ENCODE measurements at places on chromosomes 4 and X. TPM values are rescaled to one million over a fixed set of nuclear protein-coding genes. Genes with fewer than 3 reads are reported as not detected.

HSD17B13 gene
- total RNA-seq = 16.7 TPM

GRCh38 chr4:154464654-154465053 lies 26.9 kb downstream of the DCHS2 start:
- H3K4me1 ChIP-seq = no peaks in the 10 kb centered on the region
- H3K36me3 ChIP-seq = no peaks in the 10 kb centered on the region
- no peak for DNase-seq
- H3K4me3 ChIP-seq = no peak overlapping the region
- H3K27ac ChIP-seq = no peak overlapping the region

- H3K27me3 ChIP-seq = no peaks in the 10 kb centered on the region
- H3K36me3 ChIP-seq = no peaks in the 10 kb centered on the region
- H3K4me3 ChIP-seq = no peak overlapping the region
- no peak overlapping the region for H3K27ac ChIP-seq
- DNase-seq = no peak
Measured at GRCh38 chr4:152988721-152989553, 52.8 kb downstream of the FHDC1 start.

DNA sequence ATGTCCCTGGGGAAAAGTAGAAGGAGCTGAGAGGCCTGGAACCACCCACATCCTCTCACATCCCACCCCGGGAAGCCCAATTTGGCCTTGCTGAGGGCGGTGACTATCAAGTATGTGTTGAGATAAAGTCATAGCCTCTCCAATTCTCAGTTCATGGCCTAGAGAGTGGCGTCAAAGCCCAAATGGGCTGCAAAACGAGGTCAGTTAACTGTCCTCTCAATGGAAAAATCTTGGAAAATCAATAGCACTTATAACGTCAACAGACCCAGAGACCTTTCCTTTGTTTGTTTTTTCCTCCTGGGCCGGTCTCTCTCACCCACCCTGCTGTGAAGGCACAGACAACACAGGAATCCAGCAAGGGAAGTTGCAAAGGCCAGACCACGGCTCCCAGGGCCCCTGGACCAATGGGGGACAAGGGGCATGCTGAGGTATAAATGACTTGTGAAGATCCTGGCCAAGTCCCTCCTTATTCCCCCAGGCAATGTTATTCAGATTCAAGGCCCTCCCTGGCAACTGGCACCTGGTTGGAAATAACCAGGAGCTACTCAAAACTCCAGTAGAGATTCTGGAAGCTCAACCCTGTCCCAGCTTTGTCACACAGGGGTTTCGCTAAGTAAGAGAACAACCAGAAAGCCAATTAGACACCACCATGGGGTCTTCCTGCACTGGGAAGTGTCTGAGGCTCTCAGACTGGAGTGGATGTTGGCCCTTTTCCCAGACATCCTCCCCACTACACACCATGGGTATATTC lies 38.6 kb downstream of the TSC22D3 start:
- no peak overlapping the region for H3K4me3 ChIP-seq
- no peaks in the 10 kb centered on the region for H3K36me3 ChIP-seq
- no peak overlapping the region for H3K27ac ChIP-seq
- no peak for DNase-seq

DNA sequence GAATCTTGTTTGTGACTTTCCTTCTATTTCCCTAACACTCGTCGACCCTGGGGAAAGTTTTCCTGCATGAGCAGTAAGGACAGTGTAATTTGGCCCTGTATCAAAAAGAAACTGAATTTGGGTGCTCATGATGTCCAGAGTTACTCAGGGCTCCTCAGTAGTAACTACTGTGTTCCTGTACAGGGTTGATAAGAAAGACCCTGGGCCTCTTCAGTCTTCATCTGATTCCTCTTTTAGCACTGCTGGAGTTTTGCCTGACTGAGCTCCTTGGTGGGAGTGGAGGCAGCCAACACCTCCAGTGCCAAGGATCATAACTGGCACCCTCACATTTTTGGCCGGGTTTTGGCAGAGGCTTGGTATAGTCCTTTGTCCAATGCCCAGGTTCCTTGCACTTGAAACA lies 7.1 kb upstream of the AREG start:
- H3K4me1 ChIP-seq = no peaks in the 10 kb centered on the region
- H3K36me3 ChIP-seq = no peaks in the 10 kb centered on the region
- H3K27ac ChIP-seq = no peak overlapping the region
- no peak for DNase-seq
- no peak overlapping the region for H3K4me3 ChIP-seq
- no peaks in the 10 kb centered on the region for H3K27me3 ChIP-seq

PF4V1 gene
- not detected for total RNA-seq

- H3K4me1 ChIP-seq = no peaks in the 10 kb centered on the region
- no peaks in the 10 kb centered on the region for H3K27me3 ChIP-seq
- no peak within 1 kb of the TSS for H3K27ac ChIP-seq
- no peak for DNase-seq
Measured at GRCh38 chrX:151563449-151563848, at the start of gene PASD1. PASD1 (plus strand) TSS chrX:151563675; CDS start chrX:151601554, 37,879 bp downstream.

- no peaks in the 10 kb centered on the region for H3K36me3 ChIP-seq
- no peak for DNase-seq
- H3K27ac ChIP-seq = no peak overlapping the region
- no peaks in the 10 kb centered on the region for H3K4me1 ChIP-seq
- H3K27me3 ChIP-seq = no peaks in the 10 kb centered on the region
- peak overlapping the region; percentile 47 for H3K4me3 ChIP-seq
Measured at GRCh38 chrX:138709886-138710791, 1.4 kb downstream of the FGF13 start.

GRCh38 chrX:107205770-107206696 lies at the start of the genes DNAAF6 and NUP62CL:
DNAAF6 (plus strand) TSS chrX:107206611; CDS start chrX:107212876, 6,265 bp downstream.
NUP62CL (minus strand) TSS chrX:107206433; CDS start chrX:107175146, 31,287 bp downstream.
- H3K27me3 ChIP-seq = no peaks in the 10 kb centered on the region
- H3K4me3 ChIP-seq = peak within 1 kb of the TSS; percentile 54
- peak; percentile 75 for DNase-seq
- H3K4me1 ChIP-seq = no peaks in the 10 kb centered on the region
- H3K27ac ChIP-seq = no peak within 1 kb of the TSS
- H3K36me3 ChIP-seq = no peaks in the 10 kb centered on the region

DNA sequence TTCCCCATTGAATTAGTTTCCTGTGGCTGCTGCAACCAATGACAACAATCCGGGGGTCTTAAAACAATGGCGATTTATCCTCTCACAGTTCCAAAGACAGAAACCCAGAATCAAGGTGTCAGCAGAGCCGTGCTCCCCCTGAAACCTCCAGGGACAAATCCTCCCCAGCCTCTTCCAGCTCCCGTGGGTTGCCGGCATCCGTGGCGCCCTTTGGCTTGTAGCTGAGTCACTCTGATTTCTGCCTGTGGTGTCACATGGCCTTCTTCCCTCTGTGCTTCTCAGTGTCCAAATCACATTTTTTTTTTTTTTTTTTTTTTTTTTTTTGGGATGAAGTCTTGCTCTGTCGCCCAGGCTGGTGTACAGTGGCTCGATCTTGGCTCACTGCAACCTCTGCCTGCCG lies 64.5 kb upstream of the STX18 start:
- peak; percentile 32 for DNase-seq
- H3K27me3 ChIP-seq = no peaks in the 10 kb centered on the region
- H3K27ac ChIP-seq = no peak overlapping the region
- no peaks in the 10 kb centered on the region for H3K4me1 ChIP-seq

- no peak overlapping the region for H3K4me3 ChIP-seq
- H3K36me3 ChIP-seq = no peaks in the 10 kb centered on the region
- H3K27ac ChIP-seq = no peak overlapping the region
- H3K27me3 ChIP-seq = no peaks in the 10 kb centered on the region
Measured at GRCh38 chr4:99847362-99847976, 30.8 kb downstream of the DAPP1 start.

SNX25 gene
- total RNA-seq = 169 TPM

- no peak overlapping the region for H3K4me3 ChIP-seq
- H3K36me3 ChIP-seq = no peaks in the 10 kb centered on the region
- no peaks in the 10 kb centered on the region for H3K27me3 ChIP-seq
Measured at GRCh38 chrX:110159235-110159634, 156.3 kb downstream of the TMEM164 start.

DNA sequence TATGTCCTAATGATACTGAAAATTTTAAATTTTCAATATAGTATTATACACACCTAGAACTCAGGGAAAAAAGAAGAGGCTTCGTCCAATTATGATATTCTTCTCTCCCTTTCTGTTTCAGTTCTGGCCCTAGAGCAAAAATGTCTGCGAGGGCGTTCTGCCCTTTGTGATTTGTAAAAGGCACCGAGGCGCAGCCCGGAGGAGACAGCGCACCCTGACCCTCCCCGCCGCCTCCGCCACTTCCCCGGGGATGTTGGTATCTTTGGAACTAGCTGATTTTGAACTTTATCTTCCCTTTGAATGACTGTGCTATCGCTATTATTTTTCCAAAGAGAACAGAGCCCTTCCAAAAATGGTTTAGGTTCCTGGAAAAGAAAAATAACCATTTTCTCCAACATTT lies 173.2 kb upstream of the FAM9B start:
- DNase-seq = peak; percentile 58
- H3K27ac ChIP-seq = no peak overlapping the region
- no peak overlapping the region for H3K4me3 ChIP-seq
- H3K4me1 ChIP-seq = no peaks in the 10 kb centered on the region
- H3K27me3 ChIP-seq = no peaks in the 10 kb centered on the region

GRCh38 chrX:129694805-129695204 lies 40.0 kb upstream of the APLN start:
- H3K27ac ChIP-seq = no peak overlapping the region
- no peaks in the 10 kb centered on the region for H3K4me1 ChIP-seq
- no peaks in the 10 kb centered on the region for H3K27me3 ChIP-seq
- H3K36me3 ChIP-seq = no peaks in the 10 kb centered on the region
- H3K4me3 ChIP-seq = no peak overlapping the region
- DNase-seq = no peak

- no peaks in the 10 kb centered on the region for H3K4me1 ChIP-seq
- DNase-seq = no peak
- peaks cover 25% of the 10 kb centered on the region for H3K36me3 ChIP-seq
- no peak overlapping the region for H3K4me3 ChIP-seq
Measured at GRCh38 chrX:11180571-11180970, 69.4 kb downstream of the HCCS start.

DNA sequence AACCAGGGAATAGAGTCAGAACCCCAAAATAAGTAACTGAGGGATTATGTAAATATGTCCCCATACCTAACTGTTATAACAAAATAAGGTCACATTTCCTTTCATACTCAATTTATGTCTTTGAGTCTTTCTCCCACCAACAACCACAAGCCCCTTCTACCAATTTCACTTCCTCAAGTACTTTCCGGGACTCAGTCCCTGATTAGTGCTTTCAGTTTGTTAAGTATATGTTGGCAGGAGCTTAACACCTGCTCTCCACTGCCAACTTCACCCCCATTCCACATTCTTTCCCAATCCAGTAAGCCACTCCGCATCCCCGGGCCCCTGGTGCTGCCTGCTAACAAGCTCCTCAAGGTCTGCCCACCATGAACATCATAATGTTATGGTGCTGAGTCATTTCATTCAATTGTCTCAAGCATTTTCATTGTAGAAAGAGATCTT lies 71.3 kb upstream of the SPRY1 start:
- H3K27ac ChIP-seq = no peak overlapping the region
- H3K36me3 ChIP-seq = no peaks in the 10 kb centered on the region
- H3K4me1 ChIP-seq = no peaks in the 10 kb centered on the region
- H3K4me3 ChIP-seq = no peak overlapping the region

DNA sequence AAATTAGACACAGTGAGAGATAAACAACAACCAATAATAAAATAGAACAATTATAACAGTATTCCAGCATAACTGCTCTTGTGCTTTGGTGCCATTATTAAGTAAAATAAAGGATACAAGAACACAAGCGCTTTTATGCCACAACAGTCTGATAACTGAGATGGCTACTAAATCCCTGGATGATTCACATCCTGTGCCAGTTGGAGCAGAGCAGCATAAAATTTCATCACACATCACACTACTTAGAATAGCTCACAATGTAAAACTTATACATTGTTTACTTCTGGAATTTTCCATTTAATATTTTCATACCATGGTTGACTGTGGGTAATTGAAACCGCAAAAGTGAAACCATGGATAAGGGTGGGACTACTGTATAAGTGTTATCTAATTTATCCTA lies 399.9 kb upstream of the CNKSR2 start:
- no peak overlapping the region for H3K27ac ChIP-seq
- no peaks in the 10 kb centered on the region for H3K27me3 ChIP-seq

SPP1 gene
- 26.8 TPM for total RNA-seq

DNA sequence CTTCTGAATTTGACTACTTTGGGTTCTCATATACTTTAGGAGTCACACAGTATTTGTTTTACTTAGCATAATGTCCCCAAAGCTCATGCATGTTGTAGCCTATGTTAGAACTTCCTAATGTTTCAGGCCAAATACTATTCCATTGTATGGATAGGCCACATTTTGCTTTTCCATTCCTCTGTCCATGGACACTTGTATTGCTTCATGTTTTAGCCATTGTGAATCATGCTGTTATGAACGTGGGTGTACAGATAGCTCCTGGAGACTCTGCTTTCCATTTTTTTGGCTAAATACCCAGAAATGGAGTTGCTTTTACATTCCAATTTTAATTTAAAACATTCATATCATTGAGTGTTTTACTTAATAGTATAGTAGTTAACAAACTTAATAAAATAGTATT lies 54.5 kb downstream of the HTT start:
- DNase-seq = no peak
- H3K4me3 ChIP-seq = no peak overlapping the region
- H3K27ac ChIP-seq = no peak overlapping the region
- peaks cover 6% of the 10 kb centered on the region for H3K36me3 ChIP-seq

DNA sequence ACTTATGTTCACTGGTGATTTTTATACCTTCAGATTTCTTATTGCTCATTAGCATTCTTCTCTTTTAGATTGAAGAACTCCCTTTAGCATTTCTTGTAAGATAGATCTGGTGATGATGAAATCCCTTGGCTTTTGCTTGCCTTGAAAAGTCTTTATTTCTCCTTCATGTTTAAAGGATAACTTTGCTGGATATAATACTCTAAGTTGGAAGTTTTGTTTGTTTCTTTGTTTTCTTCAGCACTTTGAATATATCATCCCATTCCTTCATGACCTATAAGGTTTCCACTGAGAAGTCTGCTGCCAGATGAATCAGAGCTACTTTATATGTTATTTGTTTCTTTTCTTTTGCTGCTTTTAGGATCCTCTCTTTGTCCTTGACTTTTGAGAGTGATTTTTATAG lies 18.5 kb downstream of the CC2D2A start:
- no peaks in the 10 kb centered on the region for H3K36me3 ChIP-seq
- H3K27me3 ChIP-seq = no peaks in the 10 kb centered on the region
- DNase-seq = no peak

SHROOM4 gene
- 32.5 TPM for total RNA-seq

DNA sequence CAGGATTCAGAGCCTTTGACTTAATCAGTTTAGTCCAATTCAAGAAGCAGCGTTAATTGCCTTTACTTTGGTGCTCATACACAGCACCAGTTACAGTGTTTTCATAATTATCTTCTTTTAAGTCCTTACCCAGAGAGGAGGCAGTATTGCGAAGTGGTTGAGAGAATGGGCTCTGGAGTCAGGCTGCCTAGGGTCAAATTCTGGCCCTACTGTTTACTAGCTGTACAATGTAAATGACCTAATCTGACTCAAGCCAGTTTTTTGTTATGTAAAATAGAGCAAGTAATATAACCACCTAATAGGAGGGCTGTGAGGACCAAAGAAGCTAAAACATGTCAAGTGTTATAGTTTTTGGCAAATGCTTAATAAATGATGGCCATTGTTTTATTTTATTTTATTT lies 27.6 kb downstream of the WDR44 start:
- H3K27me3 ChIP-seq = no peaks in the 10 kb centered on the region
- DNase-seq = no peak
- no peaks in the 10 kb centered on the region for H3K4me1 ChIP-seq
- H3K36me3 ChIP-seq = no peaks in the 10 kb centered on the region
- H3K27ac ChIP-seq = no peak overlapping the region

GLRA2 gene
- not detected for total RNA-seq
